Muscle of leg (tissue), 16 donors: ENCODE measurements at places on chromosomes 12 and 14. TPM values are rescaled to one million over a fixed set of nuclear protein-coding genes. Genes with fewer than 3 reads are reported as not detected.

ANKRD52 gene
- 8.6 TPM for total RNA-seq

CNTN1 gene
- 33.0 TPM for total RNA-seq

CBLN3 gene
- 1.2 TPM for total RNA-seq

COX6A1 gene
- total RNA-seq: 211 TPM

PLXNC1 gene
- total RNA-seq: 11.7 TPM

PIWIL1 gene
- 0.13 TPM for total RNA-seq

KCNK13 gene
- 0.22 TPM for total RNA-seq

PROX2 gene
- not detected for total RNA-seq

DNA sequence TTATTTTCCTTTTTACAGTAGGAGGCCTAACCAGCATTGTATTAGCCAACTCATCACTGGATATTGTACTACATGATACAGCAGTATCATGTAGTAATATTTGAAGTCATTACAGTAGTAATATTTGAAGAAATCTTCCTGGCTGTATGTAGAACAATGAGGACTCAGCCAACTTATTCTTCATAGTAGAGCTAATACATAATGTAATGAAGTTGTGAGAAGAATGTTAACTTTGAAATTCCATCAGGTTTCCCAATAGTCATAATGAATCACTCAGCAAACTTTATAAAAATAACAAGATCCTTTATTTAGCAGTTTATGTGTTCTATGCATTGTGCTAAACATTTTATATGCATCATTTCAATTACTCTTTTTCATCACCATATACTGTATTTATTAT lies 61.8 kb downstream of the LRRK2 start:
- DNase-seq: no peak

GRCh38 chr12:129179941-129180553 lies 326.8 kb downstream of the GLT1D1 start:
- DNase-seq: no peak

DNA sequence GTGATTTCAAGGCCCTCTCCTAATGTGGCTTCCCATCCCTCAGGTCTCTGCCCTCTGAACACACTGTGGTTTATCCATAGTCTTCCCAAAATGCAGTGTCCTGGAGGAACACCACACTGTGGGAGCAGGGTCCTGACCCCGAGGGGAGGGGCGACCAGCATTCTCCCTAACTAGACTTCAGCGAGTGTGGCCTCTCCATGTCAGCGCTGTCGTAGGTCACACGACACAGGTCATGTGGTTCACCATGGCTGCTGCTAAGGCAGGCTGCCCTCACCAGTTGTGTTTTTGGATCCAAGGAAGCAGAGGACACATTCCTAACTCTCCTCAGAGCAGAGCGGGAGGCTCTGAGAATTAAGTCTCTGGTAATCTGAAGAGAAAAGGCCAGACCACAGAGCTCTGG lies 50.5 kb downstream of the SSH1 start:
- DNase-seq: no peak

- DNase-seq: no peak
Measured at GRCh38 chr12:120835304-120835612, 68.9 kb downstream of the SPPL3 start.

GRCh38 chr12:31324845-31325523 lies 966 bp downstream of the SINHCAF start:
- peak; percentile 71 for DNase-seq
